ENCODE measurements at places on chromosomes 4 and X. TPM values are rescaled to one million over a fixed set of nuclear protein-coding genes. Genes with fewer than 3 reads are reported as not detected.

The INTS6L gene
- total RNA-seq = 6.9 TPM

The SLC10A4 gene
- total RNA-seq = not detected

The GYG2 gene
- total RNA-seq = 1.7 TPM

The FGD1 gene
- 6.0 TPM for total RNA-seq

- H3K27ac ChIP-seq = peak overlapping the region; percentile 26
- H3K27me3 ChIP-seq = no peaks in the 10 kb centered on the region
- no peak overlapping the region for H3K4me3 ChIP-seq
- no peak for DNase-seq
- H3K36me3 ChIP-seq = no peaks in the 10 kb centered on the region
- H3K4me1 ChIP-seq = no peaks in the 10 kb centered on the region
Observed at GRCh38 chr4:6180841-6181631, 19.3 kb downstream of the JAKMIP1 start.

DNA sequence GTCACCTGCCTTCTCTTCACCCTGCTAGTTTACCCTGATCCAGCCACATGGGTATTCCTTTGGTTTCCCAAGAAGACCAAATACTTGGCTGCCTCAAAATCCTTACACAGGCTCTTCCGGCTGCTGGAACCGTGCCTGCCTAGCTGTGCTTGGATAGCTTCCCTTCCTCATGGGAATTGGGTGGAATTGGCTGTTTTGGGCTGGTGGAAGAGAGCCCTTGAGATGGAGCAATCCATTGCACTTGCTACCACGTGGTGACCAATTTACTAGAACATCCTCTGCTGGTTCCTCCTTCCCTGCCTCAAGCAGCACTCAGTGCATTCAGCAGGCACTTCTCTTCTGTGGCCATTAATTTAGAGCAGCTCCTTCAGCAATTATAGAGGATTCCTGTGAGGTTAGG, 119.3 kb upstream of the AP1S2 start:
- no peaks in the 10 kb centered on the region for H3K36me3 ChIP-seq
- H3K4me3 ChIP-seq = no peak overlapping the region
- no peaks in the 10 kb centered on the region for H3K4me1 ChIP-seq
- no peaks in the 10 kb centered on the region for H3K27me3 ChIP-seq
- no peak for DNase-seq
- no peak overlapping the region for H3K27ac ChIP-seq

- no peaks in the 10 kb centered on the region for H3K36me3 ChIP-seq
- no peaks in the 10 kb centered on the region for H3K27me3 ChIP-seq
- no peak overlapping the region for H3K27ac ChIP-seq
Observed at GRCh38 chr4:103449296-103450023, 251.3 kb upstream of the CENPE start.

DNA sequence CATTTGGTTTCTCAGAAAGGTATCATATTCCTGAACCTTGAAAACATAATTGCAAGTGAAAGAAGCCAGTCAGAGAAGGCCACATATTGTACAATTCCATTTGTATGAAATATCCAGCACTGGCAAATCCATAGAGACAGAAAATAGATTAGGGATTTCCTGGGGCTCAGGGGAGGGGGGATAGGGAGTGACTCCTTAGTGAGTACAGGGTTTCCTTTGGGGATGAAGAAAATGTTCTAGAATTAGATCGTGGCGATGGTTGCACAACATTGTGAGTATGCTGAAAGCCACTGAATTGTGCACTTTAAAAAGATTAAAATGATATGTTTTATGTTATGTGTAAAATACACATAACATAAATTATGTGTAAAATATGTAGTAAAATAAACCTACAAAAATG, 10.3 kb downstream of the XPNPEP2 start:
- H3K4me1 ChIP-seq = no peaks in the 10 kb centered on the region
- DNase-seq = no peak
- no peaks in the 10 kb centered on the region for H3K36me3 ChIP-seq
- H3K27ac ChIP-seq = no peak overlapping the region

DNA sequence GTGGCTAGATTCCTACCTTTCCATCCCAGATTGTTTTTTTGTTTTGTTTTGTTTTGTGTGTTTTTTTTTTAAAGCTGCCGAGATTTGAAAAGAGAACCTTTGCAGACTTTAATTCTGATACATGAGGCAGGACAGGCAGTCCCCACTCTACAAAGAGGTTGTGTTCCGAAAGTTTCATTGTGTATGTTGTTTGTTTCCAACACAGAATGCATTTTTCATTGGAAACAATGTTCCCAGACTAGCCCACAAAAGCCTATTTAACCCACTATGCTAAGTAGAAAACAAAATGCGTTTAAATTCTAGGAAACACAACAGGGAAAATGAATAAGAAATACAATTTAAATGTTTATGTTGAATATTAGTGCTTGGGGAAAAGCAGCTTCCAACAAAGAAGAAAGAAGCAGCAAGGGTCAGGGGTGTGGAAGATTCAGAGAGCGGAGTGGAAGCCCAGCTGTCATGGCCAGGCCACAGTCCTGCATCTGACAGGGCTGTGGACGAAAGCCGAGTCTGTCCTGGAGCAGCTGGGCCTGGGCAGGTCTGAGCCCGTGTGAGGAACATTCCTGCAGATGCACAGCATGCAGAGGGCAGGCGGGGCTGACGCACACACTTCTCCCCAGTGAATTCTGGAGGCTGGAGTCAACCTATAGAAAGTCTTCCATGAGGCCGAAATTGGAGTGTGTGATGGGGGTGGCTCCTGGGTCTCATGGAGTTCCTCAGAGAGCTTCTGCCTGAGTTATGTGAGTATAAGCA, 12.4 kb upstream of the SETD7 start:
- no peaks in the 10 kb centered on the region for H3K4me1 ChIP-seq
- no peak overlapping the region for H3K4me3 ChIP-seq
- no peak overlapping the region for H3K27ac ChIP-seq
- no peaks in the 10 kb centered on the region for H3K27me3 ChIP-seq
- DNase-seq = no peak
- H3K36me3 ChIP-seq = no peaks in the 10 kb centered on the region
